WTC11 (cell line): ENCODE measurements at places on chromosomes 16 and 17. TPM values are rescaled to one million over a fixed set of nuclear protein-coding genes. Genes with fewer than 3 reads are reported as not detected.

GRCh38 chr16:16861546-16861945, 482.6 kb downstream of the NPIPA7 start:
- peak; percentile 60 for DNase-seq

DNA sequence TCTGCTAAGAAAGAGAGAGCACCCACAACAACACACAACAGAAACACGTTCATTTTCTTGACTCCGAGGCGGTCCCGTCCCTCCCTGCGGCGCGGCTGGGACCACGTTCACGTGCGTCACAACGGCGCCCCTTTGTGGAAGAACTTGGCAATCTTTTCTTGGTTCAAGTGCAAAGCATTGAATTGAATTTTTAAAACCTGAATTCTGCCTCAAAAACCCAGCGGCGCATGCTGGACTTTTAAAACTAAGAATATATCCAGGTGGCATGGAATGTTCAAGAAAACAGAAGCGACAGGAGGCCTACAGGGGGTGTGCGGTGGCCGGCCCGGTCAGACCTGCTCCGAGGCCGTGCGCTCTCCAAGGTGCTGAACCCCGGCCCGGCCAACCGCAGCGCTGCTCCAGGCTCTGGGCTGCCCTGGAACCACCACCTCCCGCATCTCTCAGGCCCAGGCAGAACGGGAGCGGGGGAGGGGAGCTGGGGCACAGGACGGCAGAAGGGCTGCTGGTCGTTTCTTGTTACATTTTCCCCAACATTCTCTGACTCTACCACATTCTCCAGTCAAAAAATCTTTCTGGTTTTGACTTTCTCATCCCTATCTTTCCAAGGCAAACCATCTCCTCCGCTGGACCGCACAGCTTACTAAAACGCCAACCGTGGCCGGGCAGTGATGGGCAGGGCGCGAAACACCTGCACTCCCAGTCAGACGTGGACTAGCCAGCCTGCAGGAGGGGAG, 3.4 kb upstream of the HEXD start:
- peak; percentile 91 for DNase-seq

MARVELD3 gene
- total RNA-seq: 29.2 to 31.0 TPM (median 30.0 TPM) in 3 replicates

GRCh38 chr16:15435216-15435864, 952 bp downstream of the BMERB1 start:
- DNase-seq: peak; percentile 20

- no peak for DNase-seq
Measured at GRCh38 chr17:56781906-56782305, 51.8 kb downstream of the C17orf67 start.

- DNase-seq: no peak
Measured at GRCh38 chr16:965036-965395, 5.8 kb downstream of the LMF1 start.

TMEM106A gene
- 3.8 to 4.4 TPM (median 4.2 TPM) in 3 replicates for total RNA-seq

GRCh38 chr16:89044418-89045180, 49.1 kb upstream of the ACSF3 start:
- DNase-seq: no peak

DNA sequence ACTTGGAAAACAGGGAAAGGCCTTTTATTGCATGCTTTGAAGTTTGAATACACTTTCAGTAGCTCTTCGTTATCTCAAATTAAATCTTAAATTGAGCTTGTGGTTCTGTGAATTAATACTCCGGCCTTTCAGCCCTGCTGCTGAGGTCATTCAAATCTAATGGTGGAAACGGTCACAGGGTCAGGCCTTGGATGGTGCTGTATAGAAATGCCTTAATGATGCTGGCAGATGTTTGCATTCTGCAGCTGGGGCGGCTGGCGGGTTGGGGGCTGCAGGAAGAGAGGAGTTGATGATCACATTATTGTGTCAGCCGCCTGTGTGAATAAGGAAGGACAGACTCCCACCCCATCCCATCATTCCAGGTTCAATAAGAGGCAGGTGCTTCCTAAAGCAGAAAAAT, 723.6 kb downstream of the WWOX start:
- no peak for DNase-seq

- no peak for DNase-seq
Measured at GRCh38 chr16:30434852-30435251, 5.0 kb upstream of the DCTPP1 start.

CCDC154 gene
- total RNA-seq: 0.46 to 1.2 TPM (median 1.1 TPM) in 3 replicates
